Chondrocyte (in vitro differentiated cells): ENCODE measurements at places on chromosomes 2 and 18. TPM values are rescaled to one million over a fixed set of nuclear protein-coding genes. Genes with fewer than 3 reads are reported as not detected.

The DTYMK gene
- total RNA-seq = 22.7 to 32.7 TPM (median 23.1 TPM) in 3 replicates

The SKA1 gene
- 3.7 to 4.7 TPM (median 4.3 TPM) in 3 replicates for total RNA-seq

- DNase-seq = no peak
- H3K36me3 ChIP-seq = peaks cover 7% of the 10 kb centered on the region
- no peak overlapping the region for H3K27ac ChIP-seq
- no peak overlapping the region for H3K4me3 ChIP-seq
- peaks cover 7% of the 10 kb centered on the region for H3K4me1 ChIP-seq
These were observed 104.5 kb downstream of the UGGT1 start for GRCh38 chr2:128195435-128195984.

DNA sequence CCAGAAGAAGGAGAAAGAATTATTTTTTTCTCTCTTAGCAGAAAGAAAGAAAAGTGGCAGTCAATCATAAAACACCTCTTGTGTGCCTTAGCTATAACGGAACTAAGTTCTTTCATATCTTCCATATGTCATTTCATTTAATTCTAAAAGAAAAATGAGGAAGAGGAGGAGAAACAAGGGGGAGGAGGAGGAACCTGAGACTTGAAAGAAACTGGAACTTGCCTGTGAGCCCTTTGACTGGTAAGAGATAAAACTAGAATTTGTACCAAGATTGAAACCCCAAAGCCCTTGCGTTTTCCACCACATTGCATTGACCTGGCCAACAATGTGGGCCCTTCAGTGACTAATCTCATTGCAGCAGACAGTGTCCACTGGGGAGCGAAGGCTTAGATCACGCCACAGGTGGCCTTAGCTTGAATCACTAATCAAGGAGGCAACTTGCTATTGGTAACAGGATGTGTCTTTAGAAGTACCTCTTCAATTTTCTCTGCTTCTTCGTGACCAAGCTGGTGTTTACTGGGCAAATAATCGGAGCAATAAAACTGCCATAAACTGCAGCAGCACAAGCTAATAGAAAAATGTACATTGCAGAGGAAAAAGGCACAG is 307.9 kb downstream of the CLIP4 start:
- no peak overlapping the region for H3K4me3 ChIP-seq
- H3K27ac ChIP-seq = no peak overlapping the region
- DNase-seq = no peak
- H3K36me3 ChIP-seq = no peaks in the 10 kb centered on the region
- no peaks in the 10 kb centered on the region for H3K27me3 ChIP-seq

DNA sequence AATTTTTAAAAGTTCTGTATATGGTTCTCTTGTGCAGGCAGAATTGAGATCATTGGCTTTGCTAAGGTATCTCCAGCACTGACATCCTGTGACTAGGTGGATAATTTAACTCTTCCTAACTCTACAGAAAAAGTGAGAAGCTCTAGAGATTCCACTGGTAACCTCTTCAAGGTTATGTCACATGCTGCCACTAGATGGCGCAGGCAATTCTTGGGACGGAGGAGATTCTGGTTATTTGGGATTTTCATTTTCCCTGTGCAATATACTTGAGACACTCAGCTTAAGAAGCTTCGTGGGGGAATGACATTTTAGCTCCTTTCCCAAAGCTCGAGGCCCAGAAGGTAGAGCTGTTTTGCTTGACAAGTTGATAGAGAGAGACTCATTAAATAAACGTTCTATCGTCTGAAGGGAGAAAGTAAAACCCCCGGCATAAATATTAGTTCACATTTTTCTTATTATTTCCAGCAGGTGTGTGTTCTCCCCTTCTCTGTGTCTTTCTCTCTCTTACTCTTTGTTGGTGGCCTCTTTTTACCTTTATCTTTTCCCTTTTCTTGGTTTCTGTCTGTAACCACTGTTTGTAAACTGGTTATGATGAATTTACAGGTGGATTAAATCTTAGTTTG is 26.6 kb upstream of the LANCL1 start:
- peaks cover 5% of the 10 kb centered on the region for H3K4me1 ChIP-seq
- peaks cover 4% of the 10 kb centered on the region for H3K36me3 ChIP-seq
- DNase-seq = no peak
- H3K27ac ChIP-seq = no peak overlapping the region
- H3K4me3 ChIP-seq = no peak overlapping the region

- H3K27me3 ChIP-seq = no peaks in the 10 kb centered on the region
- H3K4me3 ChIP-seq = no peak overlapping the region
- no peaks in the 10 kb centered on the region for H3K4me1 ChIP-seq
- no peak overlapping the region for H3K27ac ChIP-seq
These were observed 85.6 kb downstream of the ZNF804A start for GRCh38 chr2:184683911-184684310.

- peaks cover 31% of the 10 kb centered on the region for H3K4me1 ChIP-seq
- DNase-seq = no peak
- no peak overlapping the region for H3K27ac ChIP-seq
- H3K4me3 ChIP-seq = no peak overlapping the region
These were observed 3.0 kb downstream of the PIKFYVE start for GRCh38 chr2:208269091-208269490.

The FKBP1B gene
- 10.4 to 18.2 TPM (median 16.2 TPM) in 3 replicates for total RNA-seq

DNA sequence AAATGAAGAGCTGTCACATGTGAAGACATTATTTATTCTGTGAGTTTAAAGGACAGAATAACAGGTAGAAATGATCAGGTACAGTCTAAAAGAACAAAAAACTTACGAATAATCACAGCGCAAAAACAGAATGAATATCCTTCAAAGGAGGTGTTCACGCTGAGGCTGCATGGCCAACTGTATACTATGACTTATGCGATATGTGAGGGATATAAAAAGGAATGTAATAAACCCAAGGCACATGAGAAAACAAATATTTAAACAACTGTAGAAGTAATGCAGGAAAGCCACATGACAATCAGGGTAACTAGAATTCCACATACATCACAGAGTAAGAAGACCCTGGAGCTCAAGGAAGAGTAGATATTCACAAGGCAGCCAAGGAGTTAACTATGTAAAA is 81.3 kb downstream of the RTTN start:
- H3K36me3 ChIP-seq = peaks cover 2% of the 10 kb centered on the region
- H3K27me3 ChIP-seq = no peaks in the 10 kb centered on the region
- no peak for DNase-seq
- no peak overlapping the region for H3K4me3 ChIP-seq

The MOCOS gene
- 6.7 to 15.7 TPM (median 13.2 TPM) in 3 replicates for total RNA-seq

GRCh38 chr2:96527286-96528005 is 9.1 kb upstream of the ARID5A start:
- H3K27me3 ChIP-seq = peaks cover 14% of the 10 kb centered on the region
- peaks cover 45% of the 10 kb centered on the region for H3K4me1 ChIP-seq
- H3K27ac ChIP-seq = peak overlapping the region; percentile 90
- no peaks in the 10 kb centered on the region for H3K36me3 ChIP-seq

The NOL4 gene
- not detected in 3 replicates for total RNA-seq

DNA sequence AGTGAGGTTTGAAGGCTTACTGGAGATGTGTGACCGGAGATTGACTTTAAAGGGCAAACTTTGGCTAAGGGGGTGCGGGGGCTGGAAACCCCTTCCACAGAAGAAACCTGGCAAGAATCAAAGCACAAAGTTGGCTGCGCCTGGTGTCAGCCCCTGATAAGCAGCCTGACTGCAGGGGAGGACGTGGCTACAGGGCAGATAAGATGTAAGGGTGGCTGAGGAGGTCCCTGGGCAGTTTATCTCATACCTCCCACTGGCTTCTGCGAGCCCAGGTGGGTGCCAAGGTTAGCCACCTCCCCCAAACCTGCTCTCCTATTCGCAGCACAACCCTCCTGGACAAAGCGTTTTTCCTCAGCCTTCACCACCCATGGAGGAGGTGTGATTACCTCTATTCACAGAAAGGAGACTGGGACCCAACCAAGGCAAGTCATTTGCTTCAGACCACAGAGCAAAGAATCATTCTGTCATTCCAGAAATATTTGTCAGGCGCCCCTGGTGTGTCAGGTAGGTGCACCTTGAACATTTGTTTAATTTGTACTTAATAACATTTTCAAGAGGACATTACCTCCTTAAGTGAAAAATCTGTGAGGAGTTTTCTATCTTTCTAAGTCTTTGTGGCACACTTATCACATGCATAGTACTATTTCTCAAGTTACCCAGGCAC is 73.1 kb upstream of the IL1R1 start:
- no peaks in the 10 kb centered on the region for H3K27me3 ChIP-seq
- H3K27ac ChIP-seq = no peak overlapping the region
- H3K4me1 ChIP-seq = peaks cover 43% of the 10 kb centered on the region
- H3K36me3 ChIP-seq = peaks cover 2% of the 10 kb centered on the region

GRCh38 chr18:57516056-57516455 is 70.4 kb downstream of the FECH start:
- no peaks in the 10 kb centered on the region for H3K36me3 ChIP-seq
- H3K4me3 ChIP-seq = no peak overlapping the region
- no peak for DNase-seq
- H3K4me1 ChIP-seq = no peaks in the 10 kb centered on the region

- H3K36me3 ChIP-seq = no peaks in the 10 kb centered on the region
- H3K4me3 ChIP-seq = no peak overlapping the region
- DNase-seq = no peak
- peaks cover 1% of the 10 kb centered on the region for H3K27me3 ChIP-seq
- H3K27ac ChIP-seq = no peak overlapping the region
These were observed 261.4 kb upstream of the MGAT5 start for GRCh38 chr2:133992454-133992853.
